Neural crest cell (in vitro differentiated cells): ENCODE measurements at places on chromosomes 3 and 15.

DNA sequence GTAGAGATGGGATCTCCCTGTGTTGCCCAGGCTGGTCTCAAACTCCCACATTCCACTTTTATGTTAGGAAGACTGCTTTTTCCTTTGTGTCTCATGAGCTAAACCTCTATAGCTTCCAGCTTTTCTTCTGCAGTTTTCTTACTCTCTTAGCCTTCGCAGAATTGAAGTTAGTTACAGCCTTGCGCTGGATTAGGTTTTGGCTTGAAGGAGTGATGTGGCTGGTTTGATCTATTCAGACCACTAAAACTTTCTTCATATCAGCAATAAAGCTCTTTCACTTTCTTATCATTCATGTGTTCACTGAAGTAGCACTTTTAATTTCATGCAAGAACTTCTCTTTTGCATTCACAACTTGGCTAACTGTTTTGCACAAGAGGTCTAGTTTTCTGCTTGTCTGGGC, 254.6 kb downstream of the UBE2E2 start:
- DNase-seq: no peak

GRCh38 chr15:62773369-62774165, 269.0 kb upstream of the TPM1 start:
- DNase-seq: no peak

DNA sequence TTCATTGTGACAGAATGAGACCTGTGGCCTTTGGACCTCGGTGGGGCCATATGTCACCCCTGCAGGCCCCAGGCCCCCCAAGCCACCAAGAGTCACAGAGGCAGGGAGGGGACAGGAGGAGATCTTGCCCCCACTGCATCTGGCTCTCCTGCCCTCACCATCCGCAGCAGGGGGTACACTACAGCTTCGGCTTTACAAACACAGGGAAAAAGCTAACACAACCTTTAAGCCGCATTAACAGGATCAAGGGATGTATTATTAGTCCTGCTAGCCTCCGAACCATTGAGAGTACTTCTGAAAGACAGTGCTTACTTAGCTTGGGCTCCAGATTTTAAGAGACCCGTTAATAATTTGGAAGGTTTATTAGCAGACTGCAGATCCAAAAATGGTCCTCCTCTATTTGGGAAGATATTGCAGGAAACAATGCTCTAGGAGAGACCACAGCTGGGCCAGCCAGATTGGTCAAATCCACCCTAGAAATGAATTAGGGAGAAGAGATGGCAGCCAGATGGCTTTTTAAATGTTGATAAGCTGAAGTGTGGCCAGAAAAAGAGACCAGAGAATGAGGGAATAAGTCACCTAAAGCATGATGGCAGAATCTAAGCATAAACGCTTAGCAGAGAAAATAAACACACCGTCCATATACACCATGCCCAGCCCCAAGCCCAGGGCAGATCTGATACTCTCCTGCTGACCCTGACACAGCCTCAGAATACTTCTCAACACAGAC, 31.5 kb downstream of the SRGAP3 start:
- no peak for DNase-seq

DNA sequence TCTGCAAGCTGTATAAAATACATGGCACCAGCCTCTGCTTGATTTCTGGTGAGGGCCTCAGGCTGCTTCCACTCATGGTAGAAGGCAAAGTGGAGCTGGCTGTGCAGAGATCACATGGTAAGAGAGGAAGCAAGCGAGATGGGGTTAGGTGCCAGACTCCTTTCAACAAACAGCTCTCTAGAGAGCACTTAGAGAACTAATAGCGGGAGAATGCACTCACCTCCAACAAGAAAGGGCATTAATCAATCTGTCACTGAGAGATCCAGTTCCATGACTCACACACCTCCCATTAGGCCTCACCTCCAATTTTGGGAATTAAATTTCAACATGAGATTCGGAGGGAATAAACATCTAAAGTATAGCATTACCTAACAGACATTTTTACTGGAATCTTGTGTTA, 644.1 kb upstream of the ARRDC4 start:
- DNase-seq: no peak

- DNase-seq: no peak
Measured at GRCh38 chr15:66180531-66181097, 72.9 kb downstream of the MEGF11 start.

DNA sequence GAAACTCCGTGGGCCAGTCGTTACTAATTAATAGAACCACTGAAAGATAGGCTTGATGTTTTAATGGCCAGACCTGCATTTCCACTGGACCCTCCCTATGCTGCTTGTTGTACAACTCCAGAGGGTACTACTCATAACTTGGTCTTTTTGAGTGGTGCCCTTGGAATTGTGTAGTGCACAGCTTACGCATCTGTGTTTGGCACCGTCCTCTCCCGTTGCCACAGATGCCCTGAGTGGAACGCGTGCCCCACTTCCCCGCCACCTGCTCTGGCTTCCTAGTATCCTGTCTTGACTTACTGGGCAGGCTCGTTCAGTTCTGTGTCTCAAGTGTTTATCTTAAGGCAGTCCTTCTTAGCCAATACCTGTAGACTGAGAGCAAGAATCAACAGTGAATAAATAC, 78.7 kb downstream of the USP13 start:
- no peak for DNase-seq

- no peak for DNase-seq
Measured at GRCh38 chr15:70299931-70300869, 202.5 kb upstream of the TLE3 start.

DNA sequence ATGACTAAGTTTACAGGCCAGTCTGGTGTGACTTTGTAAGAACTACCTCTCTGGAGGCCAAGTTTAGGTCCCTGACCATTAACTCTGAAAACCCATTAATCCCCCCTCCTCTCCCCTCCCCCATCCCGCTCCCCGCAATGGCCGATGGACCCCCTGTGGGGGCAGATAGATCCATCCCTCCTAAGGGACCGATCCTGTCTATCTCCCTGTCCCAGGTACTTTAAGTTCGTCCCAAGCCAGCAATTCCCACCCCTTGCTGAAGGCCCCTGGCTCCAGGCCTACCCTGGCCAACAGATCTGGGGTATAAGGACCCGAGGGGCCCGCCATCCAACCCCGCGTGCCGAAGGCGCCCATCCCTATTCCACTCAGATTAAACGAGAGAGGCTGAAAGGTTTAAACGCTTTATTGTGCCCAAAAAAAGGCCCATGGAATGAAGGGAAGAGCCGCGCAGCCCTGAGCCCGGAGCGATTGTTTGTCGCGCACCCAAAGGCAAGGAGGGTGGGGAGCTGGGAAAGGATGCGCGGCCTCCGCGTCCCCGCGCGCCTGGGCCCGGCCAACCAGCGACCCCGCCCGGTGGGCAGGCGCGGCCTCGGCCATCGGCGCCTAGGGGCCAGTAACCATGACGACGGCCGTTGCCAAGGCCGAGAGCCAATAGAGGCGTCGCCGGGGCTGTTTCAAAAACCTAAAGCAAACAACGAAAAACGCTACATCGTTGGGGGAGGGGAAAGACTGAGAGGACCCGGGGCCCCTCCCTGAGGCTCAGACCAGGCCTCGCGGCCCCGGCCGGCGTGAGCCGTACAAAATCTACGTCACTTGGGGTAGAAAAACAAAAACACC, 35.9 kb downstream of the HMCES start:
- DNase-seq: peak; percentile 88

GRCh38 chr3:123723522-123724168, 138.8 kb upstream of the HACD2 start:
- peak; percentile 64 for DNase-seq

DNA sequence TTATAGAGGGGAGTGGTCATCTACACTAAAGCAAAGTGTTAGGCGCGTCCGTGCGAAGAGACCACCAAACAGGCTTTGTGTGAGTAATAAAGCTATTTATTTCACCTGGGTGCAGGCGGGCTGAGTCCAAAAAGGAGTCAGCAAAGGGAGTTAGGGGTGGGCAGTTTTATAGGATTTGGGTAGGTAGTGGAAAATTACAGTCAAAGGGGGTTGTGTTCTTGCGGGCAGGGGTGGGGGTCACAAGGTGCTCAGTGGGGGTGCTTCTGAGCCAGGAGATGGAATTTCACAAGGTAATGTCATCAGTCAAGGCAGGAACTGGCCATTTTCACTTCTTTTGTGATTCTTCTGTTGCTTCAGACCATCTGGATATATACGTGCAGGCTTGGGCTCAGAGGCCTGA, 47.1 kb downstream of the OIP5 start:
- DNase-seq: no peak

GRCh38 chr3:37510755-37511154, 336.4 kb upstream of the LRRFIP2 start:
- DNase-seq: no peak

- DNase-seq: no peak
Measured at GRCh38 chr15:77527831-77528231, 104.9 kb downstream of the LINGO1 start.

GRCh38 chr3:151839313-151839631, 25.4 kb downstream of the AADAC start:
- DNase-seq: no peak

DNA sequence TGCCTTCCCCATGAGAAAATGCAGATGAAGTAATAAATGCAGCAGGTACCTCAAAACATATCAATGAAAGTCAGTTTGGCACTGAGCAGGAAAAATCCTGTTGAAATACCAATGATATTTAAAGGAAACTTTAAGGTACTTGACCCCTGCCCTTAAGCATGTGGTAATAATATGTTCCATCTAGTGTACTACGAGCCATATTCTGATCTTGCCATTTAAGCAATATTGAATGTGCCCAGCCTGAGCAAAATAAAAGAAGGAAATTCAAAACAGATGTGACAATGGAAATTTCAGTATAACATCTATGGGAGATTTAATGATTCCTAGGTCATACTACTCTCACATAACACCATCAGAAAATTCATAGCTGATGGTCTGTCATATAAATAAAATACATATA, 191.8 kb upstream of the CGNL1 start:
- DNase-seq: no peak

- DNase-seq: no peak
Measured at GRCh38 chr15:48871542-48871941, 6.4 kb upstream of the EID1 start.

DNA sequence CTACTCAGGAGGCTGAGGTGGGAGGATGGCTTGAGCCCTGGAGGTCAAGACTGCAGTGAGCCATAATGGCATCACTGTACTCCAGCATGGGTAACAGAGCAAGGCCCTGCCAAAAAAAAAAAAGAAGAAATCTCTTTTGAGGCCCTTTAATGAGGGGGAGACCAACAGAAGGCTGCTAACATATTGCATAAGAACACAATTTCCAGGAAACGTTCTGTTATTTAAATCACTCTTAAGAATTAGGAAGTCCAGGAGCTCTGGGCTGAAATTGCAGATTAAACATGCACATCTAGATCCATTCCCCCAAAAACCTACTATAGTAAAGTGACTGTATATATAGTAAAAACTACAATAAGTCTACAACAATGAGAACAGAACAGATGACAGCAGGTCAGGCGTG, 16.1 kb upstream of the BLM start:
- DNase-seq: no peak

- DNase-seq: no peak
Measured at GRCh38 chr3:45976191-45977091, 19.2 kb downstream of the FYCO1 start.

GRCh38 chr3:9508781-9509180, 44.8 kb downstream of the LHFPL4 start:
- no peak for DNase-seq

DNA sequence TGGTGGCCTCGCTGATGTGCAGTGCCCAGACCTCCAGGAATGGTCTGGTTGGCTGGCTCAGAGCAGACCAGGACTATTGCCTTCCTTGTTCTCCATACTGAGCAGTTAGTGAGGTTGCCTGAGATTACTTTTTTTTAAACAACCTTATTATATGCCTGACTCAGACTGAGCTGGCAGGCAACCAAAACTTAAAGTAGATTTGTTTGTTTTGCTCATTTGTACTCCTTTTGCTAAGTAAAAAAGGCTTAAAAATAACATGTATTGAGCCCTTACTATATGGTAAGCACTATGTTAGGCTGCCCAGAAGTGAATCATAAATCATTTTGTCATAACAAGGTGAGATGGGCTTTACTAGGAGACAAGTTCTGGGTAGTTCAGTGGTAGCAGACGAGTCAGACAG, 92.4 kb downstream of the GHSR start:
- DNase-seq: no peak

DNA sequence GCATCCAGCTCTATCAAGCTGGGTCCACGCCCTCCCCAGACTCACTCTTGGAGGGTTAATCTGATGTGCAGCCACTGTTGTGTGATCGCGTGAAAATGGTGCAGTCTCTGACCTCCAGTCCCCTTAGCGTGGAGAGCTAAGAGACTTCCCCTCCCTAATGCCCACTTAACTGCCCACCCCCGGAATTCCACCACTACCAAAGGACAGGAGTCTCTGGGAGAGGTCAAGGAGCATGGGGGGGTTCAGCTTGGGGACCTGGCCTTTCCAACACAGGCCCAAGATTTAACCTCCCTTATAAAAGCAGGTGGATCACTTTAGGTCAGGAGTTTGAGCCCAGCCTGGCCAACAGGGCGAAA, 48.8 kb downstream of the CCDC12 start:
- DNase-seq: no peak

- no peak for DNase-seq
Measured at GRCh38 chr15:91331581-91331980, 231.5 kb downstream of the SV2B start.

DNA sequence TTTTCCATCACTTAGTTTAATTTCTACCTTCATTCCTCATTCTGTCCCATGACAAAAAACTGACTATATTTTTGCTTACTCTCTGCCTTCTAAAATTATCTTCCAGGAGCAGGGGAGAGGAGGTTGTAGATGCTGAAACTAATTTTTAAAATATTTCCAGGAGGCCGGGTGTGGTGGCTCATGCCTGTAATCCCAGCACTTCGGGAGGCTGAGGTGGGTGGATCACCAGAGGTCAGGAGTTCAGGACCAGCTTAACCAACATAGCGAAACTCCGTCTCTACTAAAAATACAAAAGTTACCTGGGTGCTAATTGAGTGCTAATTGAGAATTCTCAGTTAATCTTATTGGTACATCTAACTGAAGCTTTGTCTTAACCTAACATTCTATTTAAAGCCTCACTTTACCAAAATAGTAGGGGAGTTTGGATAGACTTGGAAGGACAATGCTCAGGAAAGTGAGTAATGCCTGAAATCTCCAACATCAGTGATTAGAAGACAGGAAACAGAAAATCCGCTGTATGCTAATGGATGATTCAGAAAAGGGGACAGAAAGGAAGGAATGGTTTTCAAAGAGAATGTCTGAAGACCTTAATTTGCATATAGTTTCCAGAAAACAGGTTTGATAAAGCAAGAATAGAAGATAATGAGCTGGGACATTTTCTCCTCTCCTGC, 336.1 kb downstream of the GBE1 start:
- DNase-seq: no peak

- DNase-seq: no peak
Measured at GRCh38 chr3:8365541-8365940, 136.1 kb upstream of the LMCD1 start.

GRCh38 chr15:31017311-31017710, 25.9 kb upstream of the MTMR10 start:
- DNase-seq: no peak

DNA sequence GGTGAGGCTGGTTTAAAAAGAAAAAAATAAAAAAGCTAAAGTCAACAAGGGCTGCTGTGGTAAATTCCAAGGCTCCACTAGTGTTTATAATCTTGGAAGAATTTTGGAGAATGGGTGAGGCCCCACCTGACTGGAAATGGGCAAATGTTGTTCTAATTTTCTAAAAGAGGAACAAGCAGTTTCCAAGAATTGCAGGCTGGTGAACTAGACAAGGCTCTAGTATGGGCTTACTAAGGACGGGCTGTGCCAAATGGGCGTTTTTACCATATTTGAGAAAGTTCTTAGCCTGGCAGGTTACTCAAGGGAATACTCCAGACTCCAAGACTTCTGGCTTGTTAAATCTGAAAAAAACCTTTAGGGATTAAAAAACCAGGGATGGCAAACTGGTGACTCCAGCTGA, 67.0 kb upstream of the ABHD2 start:
- no peak for DNase-seq
